ENCODE measurements at places on chromosomes 6 and 20.

DNA sequence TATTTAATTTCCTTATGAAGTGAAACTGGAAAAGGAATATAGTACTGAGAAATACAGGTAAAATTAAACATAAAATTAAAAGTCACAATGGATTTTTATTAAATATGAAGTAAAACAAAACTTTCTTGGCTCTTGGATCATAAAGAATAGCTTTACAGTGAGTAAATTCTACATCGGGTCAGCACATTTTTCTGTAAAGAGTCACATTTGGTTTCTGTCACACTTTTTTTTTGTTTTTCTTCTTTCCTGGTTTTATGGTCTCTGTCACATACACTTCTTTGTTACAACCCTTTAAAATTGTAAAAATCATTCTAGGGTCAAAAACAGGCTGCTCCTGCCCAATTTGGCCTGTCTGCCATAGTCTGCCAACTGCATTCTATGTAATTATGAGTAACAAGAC, 254.4 kb upstream of the POU3F2 start:
- no peak for DNase-seq

GRCh38 chr6:159959976-159960384, 8.9 kb upstream of the IGF2R start:
- DNase-seq, result no peak

- no peak for DNase-seq
Measured at GRCh38 chr6:1636971-1637871, 27.5 kb downstream of the FOXC1 start.

GRCh38 chr6:105304366-105304765, 98.5 kb downstream of the PREP start:
- DNase-seq, result no peak

GRCh38 chr6:37354526-37355384, 972 bp downstream of the RNF8 start:
- peak; percentile 10 for DNase-seq

DNA sequence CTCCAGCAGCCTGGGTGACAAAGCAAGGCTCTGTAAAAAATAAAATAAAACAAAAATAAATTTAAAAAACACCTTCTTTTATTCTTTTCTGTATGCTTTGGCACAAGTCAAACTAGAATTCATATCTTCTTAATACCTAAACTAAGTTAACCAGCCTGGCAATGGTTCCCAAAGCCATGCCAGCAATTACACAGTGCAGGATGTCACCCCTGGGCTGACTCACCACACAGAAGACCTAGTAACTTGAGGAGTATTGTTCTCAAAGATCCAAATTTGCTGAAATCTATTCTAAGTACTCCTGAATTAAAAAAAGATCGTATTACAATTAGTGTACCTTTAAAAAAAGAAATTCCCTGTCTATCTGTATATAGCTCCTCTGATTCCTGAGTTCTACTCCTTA, 162.7 kb upstream of the SGK1 start:
- no peak for DNase-seq

DNA sequence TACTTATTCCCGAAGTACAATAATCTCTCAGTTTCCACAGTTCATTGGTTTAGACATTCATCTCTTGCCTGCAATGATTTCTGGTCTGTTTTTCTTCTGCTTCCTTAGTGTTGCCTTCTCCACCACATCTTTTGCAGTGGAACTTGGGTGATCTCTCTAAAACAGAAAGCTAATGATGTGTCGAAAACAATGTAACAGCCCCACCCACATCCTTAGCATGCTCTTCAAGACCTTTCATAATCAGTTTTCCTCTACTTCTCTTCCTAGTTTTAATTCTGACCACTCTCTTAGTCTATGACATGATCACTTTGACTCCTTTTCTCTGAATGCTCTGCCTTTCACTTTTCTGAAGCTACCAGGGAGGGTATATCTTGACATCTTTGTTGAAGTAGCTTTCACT, 1007.9 kb upstream of the CITED2 start:
- no peak for DNase-seq

DNA sequence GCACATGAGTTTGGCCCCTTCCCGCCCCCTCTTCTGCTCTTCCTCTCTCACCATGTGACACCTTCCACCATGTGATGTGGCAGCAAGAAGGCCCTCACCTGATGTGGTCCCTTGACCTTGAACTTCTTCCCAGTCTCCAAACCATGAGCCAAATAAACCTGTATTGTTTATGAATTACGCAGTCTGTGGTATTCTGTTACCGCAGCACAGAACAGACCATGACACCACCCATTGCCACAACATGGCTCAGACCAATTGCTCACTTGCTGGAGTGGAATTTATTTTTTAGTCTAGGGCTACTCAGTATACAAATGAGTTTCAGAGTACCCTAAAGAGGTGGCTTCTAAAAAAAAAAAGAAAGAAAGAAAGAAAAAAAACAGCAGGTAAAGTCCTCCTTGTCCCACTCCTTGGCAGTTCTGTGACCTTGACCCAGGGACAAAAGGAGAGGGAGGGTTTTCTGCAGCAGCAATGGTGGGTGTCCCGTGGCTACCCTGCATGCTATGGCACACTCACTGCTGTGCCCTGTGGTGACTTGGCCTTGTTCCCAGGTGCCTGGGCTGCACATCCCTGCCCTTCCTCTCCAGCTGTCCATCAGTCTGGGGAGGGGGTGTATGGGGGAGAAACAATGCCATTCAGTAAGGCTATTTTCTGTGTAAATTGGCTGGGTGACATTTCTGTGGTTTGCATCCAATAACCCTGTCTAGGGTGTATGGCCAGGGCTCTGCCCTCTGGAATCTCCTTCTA, 5.4 kb upstream of the VSX1 start:
- DNase-seq, result no peak

- DNase-seq, result no peak
Measured at GRCh38 chr20:37378420-37378784, 32.5 kb downstream of the SRC start.

DNA sequence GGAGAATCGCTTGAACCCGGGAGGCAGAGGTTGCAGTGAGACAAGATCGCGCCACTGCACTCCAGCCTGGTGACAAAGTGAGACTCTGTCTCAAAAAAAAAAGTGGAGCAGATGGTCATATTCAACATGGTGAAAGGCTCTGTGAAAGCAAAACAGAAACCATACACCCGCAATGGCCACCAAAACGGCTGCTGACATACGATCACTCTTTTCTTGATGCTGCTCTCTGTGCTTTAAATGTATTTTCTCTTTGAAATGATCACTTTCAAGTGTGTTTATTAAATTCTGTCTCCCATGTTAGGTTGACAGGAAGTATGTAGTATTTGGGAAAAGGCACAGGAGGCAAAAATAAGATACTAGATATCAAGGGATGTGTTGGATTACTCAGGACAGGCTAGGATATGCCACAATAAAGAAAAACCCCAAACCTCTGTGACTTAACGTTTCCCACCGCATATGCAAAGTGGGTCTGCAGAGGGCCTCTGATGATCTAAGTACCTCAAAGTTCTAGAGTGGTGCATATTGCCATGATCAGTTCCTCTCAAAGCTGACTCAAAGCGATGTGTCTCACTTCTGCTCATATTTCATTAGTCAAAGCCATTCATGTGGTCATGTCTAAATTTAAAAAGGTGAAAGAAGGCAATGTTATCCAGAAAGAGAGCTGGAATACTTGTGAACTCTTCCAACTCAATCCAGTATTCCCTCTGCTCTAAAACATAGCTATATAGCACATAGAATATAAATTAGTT, 155.1 kb upstream of the SOX4 start:
- no peak for DNase-seq

DNA sequence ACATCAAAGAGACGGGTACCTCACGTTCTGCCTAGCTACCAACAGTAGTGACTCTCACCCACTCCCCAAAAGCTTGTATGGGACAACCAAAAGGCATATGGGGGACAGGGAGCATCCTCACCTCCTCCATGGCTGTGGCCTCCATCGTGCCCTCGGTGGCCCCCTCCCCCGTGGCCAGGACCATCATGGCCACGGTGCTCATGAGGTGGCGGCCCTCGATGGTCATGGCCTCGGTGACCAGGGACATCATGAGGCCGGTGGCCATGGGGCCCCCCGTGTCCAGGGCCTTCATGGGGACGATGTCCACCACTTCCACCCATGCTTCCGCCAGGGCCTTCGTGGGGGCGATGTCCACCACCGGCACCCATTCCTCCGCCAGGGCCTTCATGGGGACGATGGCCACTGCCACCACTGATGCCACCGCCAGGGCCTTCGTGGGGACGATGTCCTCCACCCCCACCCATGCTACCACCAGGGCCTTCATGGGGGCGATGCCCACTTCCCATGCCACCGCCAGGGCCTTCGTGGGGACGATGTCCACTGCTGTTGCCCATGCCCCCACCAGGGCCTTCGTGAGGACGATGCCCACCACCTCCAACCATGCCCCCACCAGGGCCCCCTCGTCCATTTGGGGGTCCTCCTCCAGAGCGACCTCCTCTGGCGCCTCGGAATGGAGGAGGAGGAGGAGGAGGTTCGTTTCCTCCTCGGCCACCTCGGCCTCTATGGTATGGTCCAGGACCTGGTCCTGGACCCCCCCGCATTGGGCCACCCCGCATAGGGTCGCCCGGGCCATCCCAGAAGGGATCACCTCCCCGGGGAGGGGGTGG, 15.0 kb downstream of the PPP1R10 start:
- no peak for DNase-seq

DNA sequence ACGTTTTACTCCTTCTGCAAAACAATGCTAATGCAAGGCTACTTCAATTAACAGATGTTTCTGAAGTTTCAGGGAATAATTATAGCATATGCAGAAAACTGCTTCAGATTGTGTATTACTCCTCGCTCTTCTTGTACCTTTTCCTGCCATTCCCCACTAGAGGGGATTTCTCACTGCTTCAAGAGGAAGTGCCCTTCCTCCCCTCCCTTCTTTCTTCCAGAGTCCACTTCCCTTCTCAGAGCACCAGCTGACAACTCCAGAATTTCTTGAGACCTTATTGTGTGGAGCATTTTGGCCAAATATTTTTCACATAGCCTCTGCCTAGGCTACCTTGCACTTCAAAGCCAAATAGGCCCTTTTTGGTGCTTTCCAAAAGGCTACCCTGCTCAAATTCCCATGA, 12.7 kb upstream of the MCUR1 start:
- DNase-seq, result no peak

DNA sequence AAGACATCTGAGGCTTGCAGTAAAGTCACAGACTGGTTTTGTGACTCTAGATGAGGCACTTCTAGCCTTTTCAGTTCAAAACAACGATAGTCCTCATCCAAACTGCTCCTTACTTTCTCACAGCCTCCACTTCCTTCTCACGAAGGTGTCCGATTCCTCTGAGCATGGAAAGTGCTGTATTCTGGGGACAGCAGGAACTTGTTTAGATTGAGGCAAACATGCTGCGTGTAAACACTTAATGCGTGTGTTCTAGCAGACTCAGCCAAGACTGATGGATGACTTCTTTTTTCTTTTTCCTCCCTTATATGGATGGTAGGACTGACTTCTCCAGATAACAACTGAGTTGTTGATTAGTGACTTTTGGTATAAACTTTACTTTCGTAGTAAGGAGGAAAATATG, 80.2 kb upstream of the PRDM1 start:
- DNase-seq, result no peak

DNA sequence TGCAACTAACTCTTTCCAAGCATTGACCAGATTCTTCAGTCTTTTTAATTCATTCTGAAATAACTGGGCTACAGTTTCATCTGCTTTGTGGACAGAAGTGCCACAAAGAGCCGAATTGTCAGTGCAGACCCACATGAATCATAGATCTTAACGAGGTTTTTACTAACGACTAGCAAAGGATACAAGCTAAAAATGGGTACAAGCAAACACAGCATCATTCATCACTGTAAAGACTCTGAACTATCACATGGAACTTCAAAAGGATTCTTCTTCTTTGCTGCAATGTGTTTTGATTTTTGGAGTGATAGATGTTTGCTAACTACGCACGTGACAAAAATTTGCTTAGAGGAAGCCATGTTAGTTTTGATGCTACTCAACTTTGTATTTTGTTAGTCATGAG, 227.1 kb downstream of the ESR1 start:
- DNase-seq, result no peak

GRCh38 chr20:1204576-1204975, 1.3 kb downstream of the C20orf202 start:
- no peak for DNase-seq

DNA sequence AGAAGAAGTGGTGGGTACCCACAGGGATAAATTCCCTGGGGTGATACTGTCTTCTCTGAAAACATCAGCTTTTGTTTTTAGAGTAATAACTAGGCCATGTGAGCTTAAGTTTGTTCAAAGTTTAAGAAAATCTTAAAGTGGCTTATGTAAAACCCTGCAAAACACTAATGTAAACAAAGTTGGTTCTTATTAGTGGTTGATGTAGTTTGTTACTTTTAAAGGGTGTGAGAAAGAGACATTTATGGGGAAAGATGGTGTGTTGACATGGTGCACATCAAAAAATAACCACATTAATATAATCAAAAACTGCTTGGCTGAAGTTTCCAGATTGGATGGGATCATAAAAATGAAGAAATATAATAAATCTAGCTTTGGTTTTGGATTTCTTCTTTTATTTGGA, 119.9 kb downstream of the LAMP5 start:
- DNase-seq, result no peak

Data from stimulated activated naive CD4-positive, alpha-beta T cell (primary cell).